NCI-H526 (cell line): ENCODE measurements at places on chromosomes 12 and 14.

DNA sequence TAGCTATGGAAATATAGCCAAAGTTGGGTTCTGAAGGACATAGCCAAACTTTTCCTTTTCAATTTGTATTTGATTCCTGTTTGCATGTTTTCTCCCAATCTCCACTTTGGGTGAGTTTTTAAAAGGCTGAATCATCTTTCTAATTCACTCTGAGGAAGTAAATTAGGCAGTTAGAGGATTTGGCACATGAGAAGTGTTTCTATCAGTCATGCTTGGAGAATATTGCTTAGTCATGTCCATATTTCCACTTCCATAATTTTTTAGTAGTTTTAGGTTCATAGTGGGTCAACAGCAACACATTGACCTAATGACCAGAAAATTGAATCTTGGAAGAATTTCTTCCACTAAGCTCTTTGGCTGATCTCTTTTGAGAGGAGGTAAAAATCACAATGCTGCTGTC is 21.8 kb downstream of the IRAK3 start:
- DNase-seq, result no peak

GRCh38 chr14:58488550-58488949 is 61.0 kb downstream of the KIAA0586 start:
- no peak for DNase-seq

DNA sequence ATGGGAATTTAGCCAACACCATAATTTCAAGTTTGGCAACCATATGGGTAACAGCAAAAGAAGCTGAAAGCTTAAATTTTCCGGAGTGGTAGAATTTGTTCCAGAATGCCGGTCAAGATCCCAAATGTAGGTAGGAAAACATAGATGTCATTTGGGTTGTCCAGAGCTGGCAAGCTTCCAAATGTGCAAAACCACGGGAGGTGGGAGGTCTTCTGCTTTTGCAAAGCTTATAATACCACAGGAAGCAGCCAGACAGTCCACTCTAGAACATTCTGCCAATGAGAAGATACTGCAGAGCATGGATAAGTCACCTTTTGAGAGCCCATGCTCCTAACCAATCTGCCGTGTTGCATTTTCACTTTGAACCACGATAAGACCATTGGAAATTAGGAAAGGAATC is 26.4 kb upstream of the BATF start:
- no peak for DNase-seq

DNA sequence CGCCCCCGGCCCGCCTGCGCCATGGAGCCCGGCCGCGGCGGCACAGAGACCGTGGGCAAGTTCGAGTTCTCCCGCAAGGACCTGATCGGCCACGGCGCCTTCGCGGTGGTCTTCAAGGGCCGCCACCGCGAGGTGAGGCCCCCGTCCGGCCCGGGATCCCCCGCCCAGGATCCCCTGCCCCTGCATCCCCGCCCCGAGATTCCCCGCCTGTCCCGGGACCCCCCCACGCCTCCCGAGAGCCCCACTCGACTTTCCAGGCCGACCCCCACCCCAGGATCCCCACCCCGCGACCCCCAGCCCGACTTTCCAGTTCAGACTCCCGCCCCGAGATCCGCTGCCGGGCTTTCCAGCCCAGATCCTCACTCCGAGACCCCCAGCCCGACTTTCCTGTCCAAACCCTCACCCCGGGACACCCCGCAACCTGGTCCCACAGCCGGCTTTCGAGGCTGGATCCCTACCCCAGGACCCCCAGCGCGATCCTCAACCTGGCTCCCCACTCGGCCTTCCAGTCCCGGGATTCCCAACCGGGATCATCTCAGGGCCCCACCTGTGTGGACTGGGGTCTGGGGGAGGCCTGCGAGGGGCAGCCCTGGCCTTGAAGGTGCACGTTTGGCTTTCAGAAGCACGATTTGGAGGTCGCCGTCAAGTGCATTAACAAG is 688 bp downstream of the ULK1 start:
- no peak for DNase-seq

- DNase-seq, result no peak
Observed at GRCh38 chr14:75720116-75720515, 59.1 kb downstream of the TTLL5 start.

DNA sequence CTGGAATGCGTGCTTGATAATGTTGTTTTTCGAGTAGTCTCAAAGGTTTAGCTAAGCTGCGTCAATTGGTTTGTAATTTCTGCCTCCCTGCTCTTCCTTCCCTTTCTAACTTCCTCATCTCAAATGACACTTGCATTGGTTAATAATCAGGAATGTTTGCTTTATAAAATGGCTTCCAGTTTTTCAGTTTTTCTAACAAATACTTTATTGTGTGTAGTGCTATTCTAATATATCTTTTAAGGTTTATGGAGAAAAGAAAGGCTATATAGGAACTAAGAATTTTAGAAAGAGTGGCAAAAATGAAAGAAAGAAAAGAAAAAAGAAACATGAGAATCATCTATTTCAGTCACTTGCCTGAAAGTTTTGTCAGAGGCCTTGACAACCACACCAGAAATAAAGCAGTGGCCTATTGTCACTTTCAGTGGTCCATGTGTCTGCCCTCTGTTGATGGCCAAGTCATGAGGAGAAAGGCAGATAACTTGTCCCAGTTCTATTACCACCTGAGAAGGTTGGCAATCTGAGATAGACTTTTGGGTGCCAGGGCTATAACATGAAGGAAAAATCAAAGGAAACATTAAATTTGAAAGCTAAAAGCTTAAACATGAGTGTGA is 221.9 kb upstream of the KITLG start:
- no peak for DNase-seq

DNA sequence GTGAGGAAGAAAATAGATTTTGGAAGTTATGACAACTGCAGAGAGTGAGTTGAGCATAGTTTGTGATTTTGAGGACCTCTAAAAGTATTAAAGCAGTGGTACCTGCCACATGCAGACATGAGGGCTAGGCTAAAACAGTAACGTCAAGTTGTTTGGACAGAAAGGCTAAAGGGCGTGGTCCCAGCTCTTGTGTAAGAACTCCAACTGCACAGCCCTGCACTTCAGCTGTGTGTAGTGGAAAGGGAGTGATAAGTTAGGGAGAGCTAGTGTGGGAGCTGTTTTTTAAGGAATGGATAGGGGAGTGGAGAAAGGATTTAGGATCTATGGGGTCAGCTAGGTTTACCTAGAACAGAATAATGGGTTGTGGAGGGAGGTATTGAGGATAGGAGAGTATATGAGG is 39.5 kb downstream of the TESPA1 start:
- DNase-seq, result no peak

DNA sequence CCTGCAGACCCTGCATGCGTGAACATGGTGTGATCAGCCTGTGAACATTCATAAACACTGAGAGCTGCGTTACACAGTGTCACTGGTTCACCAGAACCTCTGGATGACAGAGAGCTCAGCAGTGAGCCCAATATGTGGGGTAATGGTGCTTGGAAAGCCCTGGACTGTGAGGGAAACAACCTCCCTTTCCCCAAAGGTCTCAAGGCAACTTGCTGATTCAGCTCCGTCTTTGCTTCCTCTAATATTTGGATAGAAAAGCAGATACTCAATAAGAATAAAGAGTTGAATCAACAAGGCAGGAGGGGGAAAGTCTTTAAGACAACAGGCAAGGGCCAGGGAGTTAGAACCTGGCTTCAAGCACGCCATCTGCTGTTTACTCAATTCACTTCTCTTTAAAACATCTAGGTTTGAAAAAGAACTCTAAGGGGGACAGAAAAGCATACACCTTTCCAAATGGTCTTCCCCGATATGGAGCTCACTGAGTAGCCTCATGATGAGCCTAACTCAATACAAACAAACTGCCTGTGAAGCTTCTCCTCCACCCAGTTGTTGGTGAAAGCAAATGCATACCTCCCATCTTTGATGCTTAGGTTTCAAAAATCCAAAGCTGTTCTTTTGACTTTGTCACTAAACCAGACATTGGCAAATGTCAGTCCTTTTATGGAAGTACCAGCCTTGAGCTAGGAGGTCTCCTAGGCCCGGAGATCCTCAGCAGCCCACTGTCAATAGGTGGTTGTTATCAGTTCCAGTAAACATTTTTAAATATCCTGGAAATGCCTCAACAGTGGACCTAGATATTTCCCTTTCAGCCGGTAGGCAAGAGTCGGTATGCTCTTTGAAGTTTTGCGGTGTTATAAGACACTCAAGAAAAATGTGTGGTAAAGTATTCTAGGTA is 76.1 kb downstream of the SAMD4A start:
- DNase-seq, result no peak

- no peak for DNase-seq
Observed at GRCh38 chr14:92922883-92923743, at the start of gene CHGA. CHGA (plus strand) TSS chr14:92923150; CDS start chr14:92923360, 210 bp downstream.
